ENCODE measurements at places on chromosomes 12 and 14.

GRCh38 chr12:96986883-96987523 is 79.9 kb downstream of the NEDD1 start:
- peak; percentile 5 for DNase-seq

DNA sequence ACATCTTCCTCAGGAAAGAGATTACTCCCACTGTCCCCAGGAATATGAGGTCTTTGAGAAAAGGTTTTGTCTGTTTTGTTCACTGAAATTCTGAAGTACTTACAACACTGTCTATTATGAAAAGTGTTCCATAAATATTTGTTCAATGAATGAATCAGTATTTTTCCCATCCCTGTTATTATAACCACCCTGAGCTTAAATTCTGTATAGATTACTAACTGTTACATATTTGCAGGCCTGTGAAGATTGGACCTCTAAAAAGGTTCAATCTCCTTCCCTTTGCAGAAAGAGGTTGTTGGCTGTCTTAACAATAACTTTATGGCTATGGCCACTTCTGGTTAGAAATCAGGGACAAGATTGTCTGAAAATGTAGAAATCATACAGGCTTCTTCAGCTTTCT is 174.5 kb upstream of the NPAS3 start:
- no peak for DNase-seq

DNA sequence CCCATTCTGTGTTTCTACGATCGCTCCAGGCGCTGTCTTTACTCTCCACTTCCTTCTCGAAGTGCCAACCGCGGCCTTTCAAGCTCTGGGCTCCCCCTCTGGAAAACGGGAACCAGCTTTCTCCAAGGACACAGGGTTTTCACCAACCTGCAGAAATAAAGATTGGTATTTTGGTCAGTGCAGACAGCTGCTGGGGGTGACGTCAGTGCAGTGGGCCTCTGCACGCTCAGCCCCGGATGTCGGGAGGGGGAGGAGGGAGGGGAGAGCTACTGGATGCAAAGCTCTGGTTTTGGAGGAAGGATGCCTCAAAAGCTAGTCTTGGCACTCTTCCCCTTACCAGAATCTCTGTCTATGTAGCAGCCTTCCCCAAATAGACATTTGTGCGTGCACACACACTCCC is 19.9 kb downstream of the HRK start:
- peak; percentile 14 for DNase-seq

GRCh38 chr12:68040450-68041075 is 51.3 kb downstream of the IFNG-AS1 start:
- peak; percentile 78 for DNase-seq

DNA sequence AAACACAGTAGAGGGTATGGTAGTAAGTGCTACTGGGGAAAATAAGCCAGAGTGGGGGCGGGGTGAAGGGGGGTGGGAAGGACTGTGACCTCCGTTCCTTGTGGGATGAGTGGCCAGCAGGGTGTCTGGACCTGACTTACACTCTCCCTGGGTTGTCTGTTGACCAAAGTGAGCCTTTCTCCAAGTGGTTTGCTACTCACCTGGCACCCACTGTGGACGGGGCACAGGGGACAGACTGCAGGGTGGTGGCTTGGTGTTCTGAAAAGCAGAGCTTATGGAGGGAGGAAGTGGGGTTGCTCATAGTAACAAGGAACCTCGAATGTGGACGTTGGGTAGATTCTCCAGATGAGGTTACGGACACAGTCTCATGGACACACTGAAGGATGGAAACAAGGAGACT is 94.4 kb upstream of the VRK1 start:
- DNase-seq = no peak

DNA sequence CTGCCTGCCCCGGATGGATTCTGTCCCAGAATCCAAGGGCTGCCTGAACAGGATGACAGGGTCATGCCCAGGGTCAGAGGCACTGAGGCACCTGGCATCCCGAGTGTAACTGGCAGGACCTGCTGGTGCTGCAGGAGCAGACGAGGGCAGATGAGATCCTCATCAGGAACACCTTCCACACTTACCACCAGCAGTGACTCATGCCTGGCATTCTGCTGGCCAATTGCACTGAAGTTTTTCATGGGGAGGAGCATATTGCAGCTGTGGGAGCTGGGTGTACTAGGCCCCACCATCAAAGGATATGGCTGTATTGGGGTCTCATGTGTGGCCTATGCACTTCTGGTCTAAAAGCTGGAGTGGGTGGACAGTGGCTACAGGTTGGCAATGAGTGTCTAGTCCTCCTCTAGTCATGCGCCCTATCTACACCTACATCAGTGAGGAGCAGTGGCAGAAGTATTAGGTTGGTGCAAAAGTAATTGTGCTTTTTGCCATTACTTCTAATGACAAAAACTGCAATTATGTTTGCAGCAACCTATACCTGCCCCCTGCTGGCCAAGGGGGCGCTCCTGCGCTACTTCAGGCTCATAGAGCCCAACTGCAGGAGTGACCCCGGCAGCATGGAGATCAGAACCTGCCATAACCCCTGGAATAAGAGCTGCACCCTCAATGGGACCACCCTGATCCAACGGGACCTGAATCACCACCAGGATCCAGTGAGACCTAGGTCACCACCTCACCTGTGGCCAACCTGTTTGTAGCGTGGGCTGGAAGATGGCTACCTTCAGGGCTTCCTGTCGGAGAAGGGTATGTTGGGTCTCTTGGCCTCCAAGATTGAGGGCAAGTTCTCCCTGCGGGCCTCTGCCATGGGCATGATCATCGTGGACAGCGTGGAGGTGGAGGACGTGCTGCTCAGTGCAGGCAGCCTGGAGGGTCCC is 8.0 kb upstream of the C12orf42 start:
- peak; percentile 53 for DNase-seq

- no peak for DNase-seq
These were observed 145.1 kb upstream of the GRIP1 start for GRCh38 chr12:66823857-66824570.

- DNase-seq = no peak
These were observed 4.4 kb downstream of the AVIL start for GRCh38 chr12:57813971-57814772.

- DNase-seq = no peak
These were observed 230.9 kb upstream of the LRIG3 start for GRCh38 chr12:59151243-59151642.
